ENCODE measurements at places on chromosomes 4 and X.

DNA sequence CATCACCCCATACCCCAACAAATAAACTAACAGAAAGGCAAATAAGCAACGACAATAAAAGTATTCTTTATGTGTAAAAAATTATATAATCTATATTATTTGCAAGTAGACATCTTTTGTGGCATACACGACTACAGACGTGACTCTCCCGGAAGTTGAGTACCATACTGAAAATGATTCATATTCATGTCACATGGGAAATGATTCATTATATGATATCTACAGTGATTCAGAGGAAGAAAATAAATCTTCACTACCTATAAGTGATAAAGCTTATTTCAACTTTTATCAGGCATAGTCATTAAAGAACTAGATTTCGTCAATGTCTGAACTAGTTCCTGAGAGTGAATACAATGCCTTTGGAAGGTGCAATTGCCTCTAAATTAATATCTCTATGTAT is 4.6 kb upstream of the ANTXR2 start:
- DNase-seq = no peak

GRCh38 chr4:185082561-185082960 is 60.5 kb upstream of the SLC25A4 start:
- no peak for DNase-seq

DNA sequence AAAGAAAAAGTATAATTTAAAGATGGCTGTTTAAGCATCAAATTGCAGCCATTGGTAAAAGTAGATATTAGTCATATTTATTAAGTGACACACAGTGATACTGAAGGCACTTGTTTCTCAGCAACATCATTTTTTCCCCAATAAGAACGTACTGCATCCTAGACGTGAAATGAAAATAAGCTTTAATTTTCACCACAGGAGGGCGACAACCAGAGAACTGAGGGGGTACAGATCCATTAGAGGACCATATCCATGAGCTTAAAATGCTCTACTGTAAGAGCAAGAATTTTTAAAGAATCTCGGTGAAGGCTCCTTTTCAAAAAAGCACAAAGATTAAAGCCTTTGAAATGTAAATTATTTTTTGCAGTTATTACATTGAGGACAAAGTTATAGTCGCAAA is 33.4 kb downstream of the FRG1 start:
- DNase-seq = peak; percentile 50

GRCh38 chr4:10179957-10180602 is 63.5 kb upstream of the WDR1 start:
- DNase-seq = no peak

DNA sequence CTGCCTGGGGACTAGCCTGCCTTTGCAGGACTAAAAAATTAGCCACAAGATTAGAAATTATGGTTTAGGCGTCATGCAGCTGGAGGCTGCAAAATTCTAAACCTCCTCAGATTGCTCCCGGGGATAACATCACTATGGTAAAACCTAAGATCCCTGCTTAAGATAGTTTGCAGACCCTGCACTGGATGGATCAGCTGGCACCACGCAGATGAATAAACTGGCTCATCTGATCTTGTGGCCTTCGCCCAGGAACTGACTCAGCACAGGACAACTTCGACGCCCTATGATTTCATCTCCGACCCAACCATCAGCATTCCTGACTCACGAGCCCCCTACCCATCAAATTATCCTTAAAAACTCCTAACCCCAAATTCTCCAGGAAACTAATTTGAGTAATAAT is 482.4 kb downstream of the SPRY1 start:
- no peak for DNase-seq

GRCh38 chr4:146959692-146960091 is 14.0 kb upstream of the TTC29 start:
- no peak for DNase-seq

GRCh38 chr4:169649545-169650226 is 29.3 kb downstream of the CLCN3 start:
- DNase-seq = no peak

DNA sequence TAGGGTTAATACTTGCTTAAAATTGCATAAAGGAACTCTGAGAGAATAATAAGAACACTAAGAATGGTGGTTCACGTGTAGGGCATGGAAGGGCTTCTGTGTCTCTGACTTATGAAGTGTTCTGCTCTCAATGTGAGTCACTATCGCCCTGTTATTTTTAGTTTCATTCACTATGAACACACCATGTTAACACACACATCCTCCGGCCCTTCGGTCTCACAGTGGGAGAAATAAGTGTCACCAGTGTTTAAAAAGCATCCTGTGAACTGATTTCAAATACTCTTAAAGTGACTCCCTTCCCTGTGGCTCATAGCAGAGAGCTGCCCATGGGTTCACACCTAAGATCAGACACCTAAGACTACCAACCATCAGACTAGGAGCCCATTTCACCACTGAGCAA is 33.8 kb upstream of the FGFBP2 start:
- no peak for DNase-seq

DNA sequence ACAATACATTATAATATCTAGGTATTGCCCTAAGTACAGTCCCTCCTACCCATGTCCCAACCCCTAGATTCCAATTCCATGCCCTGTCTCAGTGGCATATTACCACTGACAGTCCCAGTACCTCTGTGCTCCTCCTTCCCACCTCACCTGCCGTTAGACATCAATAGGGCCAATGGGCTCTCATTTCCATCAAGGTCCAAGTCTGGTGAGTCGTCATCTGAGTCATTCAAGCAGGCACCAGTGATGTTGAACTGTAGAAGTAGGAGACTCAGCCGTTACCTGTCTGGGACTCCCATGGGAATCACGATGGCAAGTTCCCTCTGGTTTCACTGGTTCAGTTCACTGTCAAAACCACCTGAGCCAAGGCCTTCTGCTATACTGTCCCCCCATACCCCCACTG is 51.7 kb downstream of the PHF8 start:
- DNase-seq = no peak

- no peak for DNase-seq
These were observed 54.1 kb downstream of the PHF8 start for GRCh38 chrX:53990171-53990570.

- DNase-seq = no peak
These were observed 491.2 kb upstream of the LCORL start for GRCh38 chr4:18512718-18513117.

DNA sequence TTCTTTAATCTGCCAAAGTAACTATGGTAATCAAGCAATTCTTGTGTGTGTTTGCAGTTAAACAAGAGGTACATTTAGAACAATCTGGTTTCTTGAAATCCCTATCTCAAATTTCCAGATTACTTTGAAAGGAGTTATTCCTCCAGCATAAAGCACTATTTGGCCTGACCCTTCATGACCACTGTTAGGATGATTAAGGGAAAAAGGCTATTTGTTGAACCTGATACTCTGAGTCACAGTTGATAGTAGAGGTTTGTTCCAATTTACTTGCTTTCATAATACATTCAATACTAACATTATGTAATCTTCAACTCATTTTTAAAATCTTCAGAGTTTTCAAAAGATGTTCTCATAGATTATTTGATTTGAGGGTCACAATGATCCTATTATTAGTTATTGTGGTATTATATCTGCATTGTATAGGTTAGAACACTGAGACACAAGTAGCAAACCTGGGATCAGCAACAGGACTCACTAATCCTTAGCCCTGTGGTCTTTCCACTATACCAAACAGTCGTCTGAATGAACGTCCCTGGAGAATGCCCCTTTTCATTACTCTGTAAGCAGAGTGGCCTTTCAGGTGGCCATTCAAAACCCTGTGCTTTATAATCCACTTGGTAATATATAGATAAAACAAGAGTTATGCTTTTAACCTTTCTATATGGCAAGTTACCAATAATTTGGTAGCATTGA is 8.1 kb upstream of the NDST4 start:
- DNase-seq = no peak

DNA sequence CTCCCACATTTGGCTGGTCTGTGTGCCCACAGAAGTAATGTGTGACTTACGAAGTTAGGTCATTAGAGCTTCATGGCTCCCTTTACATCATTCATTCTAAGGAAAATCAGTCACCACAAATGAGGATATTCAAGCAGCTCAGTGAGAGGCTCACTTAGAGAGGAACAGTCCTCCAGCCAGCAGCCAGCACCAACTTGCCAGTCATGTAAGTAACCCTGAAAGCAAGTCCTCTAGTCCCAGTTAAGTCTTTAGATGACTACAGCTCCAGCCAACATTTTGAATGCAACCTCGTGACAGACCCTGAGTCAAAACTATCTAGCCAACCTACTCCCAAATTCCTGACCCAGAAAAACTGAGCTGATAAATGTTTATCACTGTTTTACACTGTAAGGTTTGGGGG is 71.3 kb downstream of the LRBA start:
- no peak for DNase-seq

DNA sequence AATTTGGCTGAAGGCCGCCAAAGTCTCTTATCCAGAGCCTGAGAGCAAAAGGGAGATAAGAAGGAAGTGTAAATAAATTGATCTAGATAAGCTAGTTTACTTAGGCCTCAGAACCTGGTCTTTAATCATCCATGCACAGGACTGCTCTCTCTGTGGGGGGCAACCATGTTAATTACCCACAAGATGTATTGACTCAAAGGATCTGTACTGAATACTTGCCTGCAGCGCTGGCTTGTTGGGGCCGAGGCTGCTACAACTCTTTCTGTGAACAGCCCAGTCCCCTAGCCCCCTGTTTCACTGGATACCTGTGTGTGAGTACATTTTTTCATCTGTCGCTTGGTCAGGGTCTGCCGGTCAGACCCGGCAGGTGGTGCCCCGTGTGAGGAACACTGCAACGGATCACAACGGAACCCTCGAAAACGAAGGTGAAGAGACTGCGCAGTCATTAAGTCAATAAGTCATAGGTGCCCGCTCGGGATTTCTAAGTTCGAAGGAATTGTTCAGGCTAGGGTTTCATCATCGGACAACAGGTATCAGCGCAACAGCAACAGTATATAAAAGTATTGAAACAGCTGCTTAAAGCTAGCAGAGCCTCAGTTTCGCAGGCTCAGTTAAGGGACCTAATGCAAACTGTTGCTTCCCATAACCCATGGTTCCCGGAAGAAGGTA is 8.3 kb downstream of the MAGEA11 start:
- DNase-seq = no peak

GRCh38 chr4:100695871-100696270 is 178.0 kb upstream of the EMCN start:
- DNase-seq = no peak

GRCh38 chr4:117560329-117560728 is 474.0 kb upstream of the NDST3 start:
- no peak for DNase-seq

GRCh38 chr4:116838609-116839008 is 246.8 kb downstream of the TRAM1L1 start:
- no peak for DNase-seq

DNA sequence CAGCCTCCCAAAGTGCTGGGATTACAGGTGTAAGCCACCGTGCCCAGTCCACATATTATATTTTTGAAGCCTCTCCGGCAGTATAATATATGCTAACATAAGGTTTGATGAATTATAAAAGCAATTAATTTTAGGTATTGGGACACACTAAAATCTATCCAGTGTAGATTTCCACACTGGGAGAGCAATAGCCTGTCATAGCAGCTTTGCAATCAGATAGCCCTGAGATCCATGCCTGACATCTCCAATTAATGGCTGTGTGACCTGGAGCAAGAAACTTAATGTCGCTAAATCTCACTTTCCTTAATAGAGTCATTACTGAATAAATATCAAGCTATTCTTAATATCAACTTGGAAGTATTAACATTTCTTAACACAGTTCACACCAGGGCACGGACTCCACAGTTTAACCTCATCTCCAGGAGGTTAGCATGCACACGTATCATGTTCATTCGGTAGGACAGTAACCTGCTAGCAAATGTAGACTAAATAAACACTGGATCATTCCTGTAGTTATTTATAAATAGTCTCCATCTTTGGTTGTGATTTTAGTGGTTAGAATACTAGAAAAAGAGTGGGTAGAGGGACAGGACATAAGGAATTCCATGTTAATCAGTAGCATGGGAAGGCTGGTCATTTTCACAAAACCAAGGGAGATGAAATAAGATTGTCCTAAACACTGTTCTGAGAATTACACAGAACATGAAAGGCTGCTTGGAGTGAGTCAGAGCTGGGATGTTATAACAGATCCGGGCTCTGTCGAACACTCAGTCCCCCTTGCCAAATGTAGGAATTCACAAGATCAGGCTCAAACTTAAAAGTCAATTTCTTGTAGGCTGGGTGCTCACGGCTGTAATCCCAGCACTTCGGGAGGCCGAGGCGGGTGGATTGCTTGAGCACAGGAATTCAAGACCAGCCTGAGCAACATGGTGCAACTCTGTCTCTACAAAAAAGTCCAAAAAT is 254.7 kb downstream of the PALLD start:
- no peak for DNase-seq

GRCh38 chr4:164771088-164771487 is 17.2 kb downstream of the SMIM31 start:
- DNase-seq = no peak

- DNase-seq = no peak
These were observed 64.4 kb downstream of the SH3KBP1 start for GRCh38 chrX:19823031-19823430.

DNA sequence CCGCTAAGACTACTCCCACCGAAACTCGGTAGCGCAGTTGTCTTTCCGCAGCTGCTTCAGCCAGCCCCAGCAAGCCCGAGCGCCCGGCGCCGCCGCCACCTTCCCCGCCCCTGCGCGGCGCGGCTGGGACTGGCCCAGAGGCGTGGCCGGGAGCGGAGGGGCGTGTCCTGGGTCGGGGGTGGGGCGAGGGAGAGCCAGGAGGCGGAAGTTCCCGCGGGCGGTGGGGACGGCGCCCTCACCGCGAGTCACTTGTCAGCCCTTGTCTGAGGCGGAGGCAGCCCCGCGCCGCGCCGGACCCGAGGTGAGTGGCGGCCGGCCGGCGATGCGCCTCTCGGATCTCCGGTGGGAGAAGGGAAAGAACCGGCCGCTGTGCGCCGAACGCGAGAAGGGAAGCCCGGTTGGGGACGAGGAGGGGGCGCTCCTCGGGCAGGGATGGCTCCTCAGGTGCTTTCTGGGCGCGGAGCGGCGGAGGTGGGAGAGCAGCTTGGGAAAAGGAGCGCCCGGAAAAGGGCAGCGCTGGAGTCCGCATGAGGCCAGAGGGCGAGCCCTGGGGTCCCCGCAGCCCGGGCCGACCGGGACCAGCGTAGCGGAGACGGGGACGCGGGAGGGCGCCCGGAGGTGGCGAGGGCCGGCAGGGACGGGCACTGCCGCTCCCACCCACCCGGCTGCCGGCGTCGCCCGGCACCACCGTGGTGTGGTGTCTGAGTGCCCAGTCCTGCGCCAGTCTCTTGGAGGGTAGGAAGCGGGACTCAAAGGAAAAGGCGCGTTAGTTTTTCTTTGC is at the start of gene PDLIM5:
Gene PDLIM5, plus strand, starts transcription at position 248 of the 781 bp plus-strand sequence. CDS start 3,347 bp downstream, outside the sequence.
- DNase-seq = peak; percentile 98

GRCh38 chr4:10721616-10722015 is 37.0 kb upstream of the CLNK start:
- no peak for DNase-seq
